ENCODE measurements at places on chromosomes 6 and 20.
A peak's percentile ranks its signal among the peaks of the same experiment; 100 is the strongest.

DNA sequence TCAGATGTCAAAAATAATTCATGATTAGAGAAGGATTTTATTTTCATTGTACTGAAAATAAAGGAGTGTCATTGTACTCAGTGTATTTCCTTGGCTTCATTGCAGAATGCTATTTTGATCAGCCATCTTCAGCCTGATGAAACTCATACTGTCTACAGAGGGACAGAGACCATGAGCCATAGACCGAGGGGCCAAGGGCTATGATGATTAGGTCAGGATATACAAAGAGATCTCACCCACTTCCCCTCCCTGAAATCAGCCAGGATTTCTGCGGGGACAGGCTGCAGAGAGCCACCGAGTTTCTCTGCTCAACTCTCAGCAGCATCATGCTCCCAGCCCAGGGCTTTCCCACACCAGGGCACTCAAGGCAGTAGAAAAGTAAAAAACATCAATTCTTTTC lies 47.0 kb downstream of the ALDH8A1 start:
- DNase-seq, result no peak

DNA sequence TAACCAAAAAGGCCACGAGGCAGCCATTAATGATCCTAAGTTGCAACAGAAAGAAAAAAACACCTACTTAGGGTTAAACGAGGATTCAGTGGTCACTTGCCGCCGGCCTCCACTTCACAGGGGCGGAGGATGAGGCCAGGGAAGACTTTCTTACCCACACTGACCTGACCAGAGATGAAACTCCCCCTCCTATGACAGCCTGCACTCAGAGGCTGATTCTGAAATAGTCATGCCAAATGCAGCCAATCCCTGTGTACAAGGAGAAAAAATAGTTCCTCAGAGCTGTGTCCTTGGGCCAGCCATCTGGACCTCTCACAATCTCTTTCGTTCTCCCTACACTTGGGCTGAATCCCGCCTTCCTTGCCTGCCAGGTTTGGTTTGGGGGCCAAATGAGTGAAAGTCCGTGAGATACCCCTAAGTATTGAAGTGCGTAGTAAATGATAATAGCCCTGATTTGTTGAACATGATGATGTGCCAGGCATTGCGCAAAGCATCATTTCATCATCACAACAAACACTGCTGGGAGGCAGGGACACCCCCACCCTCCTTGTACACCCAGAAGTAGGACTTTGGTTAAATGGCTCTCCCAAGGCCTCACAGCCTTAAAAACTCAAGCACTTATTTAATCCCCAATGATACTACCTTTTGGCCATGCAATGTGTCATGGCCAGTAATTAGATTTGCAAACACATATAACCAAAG lies 3.2 kb upstream of the IRF4 start:
- peak; percentile 8 for DNase-seq

GRCh38 chr20:58196402-58197184 lies 31.9 kb downstream of the ANKRD60 start:
- DNase-seq, result no peak

GRCh38 chr6:156555116-156555515 lies 222.1 kb upstream of the ARID1B start:
- DNase-seq, result no peak

DNA sequence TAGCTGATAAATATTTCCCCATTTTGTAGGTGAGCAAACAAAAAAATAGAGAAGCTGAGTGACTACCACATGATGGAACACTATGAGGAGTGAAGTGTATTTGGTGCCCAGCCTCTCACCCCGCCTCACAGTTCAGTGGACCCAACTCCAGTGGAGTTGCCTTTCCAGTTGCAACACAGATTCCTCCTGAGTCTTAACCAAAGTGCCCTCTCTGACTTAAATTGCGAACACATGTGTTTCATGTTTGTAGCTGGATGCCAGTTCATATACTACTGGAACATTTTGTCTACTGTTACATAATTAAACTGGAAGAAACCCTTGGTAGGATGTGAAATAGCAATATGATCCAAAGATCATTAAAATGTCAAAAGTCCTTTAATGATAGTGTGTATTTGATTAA lies 448.9 kb downstream of the COL12A1 start:
- no peak for DNase-seq

- DNase-seq, result peak; percentile 88
Measured at GRCh38 chr6:26017632-26017966, 55.0 kb downstream of the TRIM38 start.

GRCh38 chr6:13165502-13166172 lies 162.7 kb downstream of the TBC1D7 start:
- DNase-seq, result no peak

GRCh38 chr6:13485303-13485702 lies 2.1 kb downstream of the GFOD1 start:
- DNase-seq, result no peak

- no peak for DNase-seq
Measured at GRCh38 chr6:170006900-170007467, 255.6 kb downstream of the ERMARD start.

GRCh38 chr6:124881898-124882578 lies 80.2 kb upstream of the RNF217 start:
- DNase-seq, result peak; percentile 37
